Naive thymus-derived CD4-positive, alpha-beta T cell (primary cell): ENCODE measurements at places on chromosomes 5 and 9. TPM values are rescaled to one million over a fixed set of nuclear protein-coding genes. Genes with fewer than 3 reads are reported as not detected.

GABRA6 gene
- polyA plus RNA-seq, result not detected

TICAM2 gene
- 0.14 TPM for polyA plus RNA-seq

SPTLC1 gene
- 50.6 TPM for polyA plus RNA-seq

CHSY3 gene
- polyA plus RNA-seq, result not detected

GRIN3A gene
- 0.04 TPM for polyA plus RNA-seq

DAPK1 gene
- polyA plus RNA-seq, result 0.20 TPM

GMCL2 gene
- not detected for polyA plus RNA-seq

HEMGN gene
- 13.6 TPM for polyA plus RNA-seq

TSSK1B gene
- polyA plus RNA-seq, result not detected

RNF183 gene
- not detected for polyA plus RNA-seq

PCDHA7 gene
- not detected for polyA plus RNA-seq

CACFD1 gene
- polyA plus RNA-seq, result 3.7 TPM

SLC22A4 gene
- not detected for polyA plus RNA-seq

IFNA21 gene
- polyA plus RNA-seq, result not detected
